ENCODE measurements at places on chromosomes 6 and 20. TPM values are rescaled to one million over a fixed set of nuclear protein-coding genes. Genes with fewer than 3 reads are reported as not detected.

DNA sequence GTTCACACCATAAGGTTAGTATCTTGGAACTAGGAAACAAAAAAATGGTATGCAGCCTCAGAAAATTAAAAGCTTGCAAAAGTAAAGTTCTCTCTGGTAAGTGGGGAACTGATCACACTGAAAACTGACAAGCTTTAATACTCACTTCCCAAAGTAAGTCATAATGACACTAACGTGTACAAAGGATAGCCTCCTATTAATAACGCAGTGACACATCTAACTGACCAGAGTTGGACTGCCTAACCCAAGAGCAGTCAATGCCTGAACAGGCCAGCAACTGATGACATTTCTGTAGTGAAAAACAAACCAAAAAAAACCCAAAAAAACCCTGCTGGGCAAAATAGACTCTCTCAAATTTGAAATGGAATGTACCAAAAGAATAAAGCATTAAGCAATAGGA, 30.7 kb downstream of the CHD6 start:
- no peak for DNase-seq

DNA sequence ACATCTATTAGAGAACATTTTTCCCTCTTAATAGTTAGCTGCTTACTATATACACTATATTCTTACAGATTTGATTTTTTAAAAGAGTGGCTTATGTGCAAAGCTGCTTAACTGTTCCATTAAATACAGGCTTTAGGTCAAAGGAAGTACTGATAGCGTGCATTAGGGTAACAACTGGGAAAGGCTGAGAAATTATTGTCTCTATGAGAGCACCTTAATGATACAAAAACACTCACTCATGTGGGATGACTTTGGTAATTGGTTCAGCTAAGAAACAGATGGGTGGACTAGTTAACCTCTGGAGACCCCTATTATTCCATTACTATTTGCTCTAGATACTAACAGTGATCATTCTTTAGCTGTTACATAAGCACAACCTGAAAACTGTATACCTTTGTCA, 4.0 kb downstream of the DCDC2 start:
- no peak for DNase-seq

DNA sequence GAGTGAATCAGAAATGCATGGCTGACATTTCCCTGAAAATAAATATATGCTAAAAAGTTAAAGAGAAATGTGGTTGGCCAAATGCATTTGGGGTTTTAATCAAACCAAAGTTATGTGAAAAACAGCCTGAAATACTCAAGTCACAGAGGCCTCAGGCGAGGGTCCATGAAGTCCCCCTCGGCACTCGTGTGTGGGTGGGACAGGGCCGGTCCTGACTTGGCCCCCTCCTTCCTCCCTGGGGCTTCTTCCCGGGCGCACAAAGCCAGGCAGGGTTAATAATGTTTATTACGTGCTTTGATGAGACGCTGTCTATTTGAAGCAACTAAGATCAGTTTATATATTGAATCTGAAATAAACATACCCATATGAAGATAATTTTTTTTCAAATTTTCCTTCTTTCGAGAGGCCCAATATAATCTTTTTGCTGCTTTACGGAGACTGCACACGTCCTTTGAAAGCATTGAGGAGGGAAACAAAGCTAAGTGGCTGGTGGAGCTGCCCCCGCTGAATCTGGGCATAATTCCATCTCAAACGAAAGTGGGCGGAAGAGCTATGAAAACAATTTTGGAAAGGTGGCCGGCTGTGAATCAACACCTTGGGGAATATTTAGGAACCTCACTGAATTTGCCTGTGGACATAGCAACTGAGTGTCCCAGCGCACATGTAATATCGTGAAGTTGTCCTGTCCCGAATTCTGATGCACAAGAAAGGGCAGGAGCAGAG, 55.8 kb upstream of the SMOC2 start:
- no peak for DNase-seq

GRCh38 chr6:71107911-71108420, 151.1 kb upstream of the B3GAT2 start:
- DNase-seq: no peak

DNA sequence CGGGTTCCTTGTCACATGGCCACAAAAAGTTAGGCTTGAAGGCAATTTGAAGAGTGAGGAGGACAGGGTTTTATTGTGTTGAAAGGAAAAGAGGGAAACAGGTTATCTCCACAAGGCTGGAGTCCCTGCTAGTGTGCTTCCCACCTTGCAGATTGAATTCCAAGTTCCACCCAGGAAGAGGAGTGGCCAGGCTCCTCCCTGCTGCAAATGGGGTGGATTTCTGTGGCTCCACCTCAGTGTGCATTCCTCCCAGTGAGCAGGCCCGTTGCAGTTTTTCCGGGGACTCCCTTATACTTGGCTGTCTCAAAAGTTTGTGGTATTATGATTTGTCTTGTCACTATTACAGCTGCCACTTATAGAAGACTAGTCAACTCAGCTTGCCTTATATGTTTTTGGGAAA, 281.8 kb upstream of the PLCB4 start:
- DNase-seq: peak; percentile 4

The FGD2 gene
- total RNA-seq: 0.19 TPM

The CLDN20 gene
- not detected for total RNA-seq

All from Calu3 (cell line).